ENCODE measurements at places on chromosomes 12 and 14. TPM values are rescaled to one million over a fixed set of nuclear protein-coding genes. Genes with fewer than 3 reads are reported as not detected.

The GOLT1B gene
- polyA plus RNA-seq = 24.3 TPM

The TEX52 gene
- not detected for polyA plus RNA-seq

The PPM1H gene
- 11.4 TPM for polyA plus RNA-seq

The SYCP3 gene
- 1.5 TPM for polyA plus RNA-seq

The ADGRD1 gene
- not detected for polyA plus RNA-seq

The CRIP1 gene
- 13.2 TPM for polyA plus RNA-seq

The OSGEP gene
- polyA plus RNA-seq = 29.0 TPM

The ASPG gene
- 1.1 TPM for polyA plus RNA-seq

The RFX4 gene
- polyA plus RNA-seq = 0.49 TPM

The INHBE gene
- polyA plus RNA-seq = 7.4 TPM

The RTL1 gene
- not detected for polyA plus RNA-seq

The MOAP1 gene
- 8.6 TPM for polyA plus RNA-seq

The KITLG gene
- 2.5 TPM for polyA plus RNA-seq

The C12orf60 gene
- 1.3 TPM for polyA plus RNA-seq

The ALG10B gene
- 0.44 TPM for polyA plus RNA-seq

The CCDC38 gene
- not detected for polyA plus RNA-seq

The FGF23 gene
- polyA plus RNA-seq = 0.19 TPM

The FAM186B gene
- 0.21 TPM for polyA plus RNA-seq

The OVCH1 gene
- polyA plus RNA-seq = not detected

The PPP1R1A gene
- polyA plus RNA-seq = 26.6 TPM

The TAS2R30 gene
- polyA plus RNA-seq = 0.80 TPM

The NINJ2 gene
- 2.6 TPM for polyA plus RNA-seq

The PRIM1 gene
- 65.6 TPM for polyA plus RNA-seq

The RASAL1 gene
- 2.7 TPM for polyA plus RNA-seq

The CCDC92 gene
- 0.37 TPM for polyA plus RNA-seq

The TTC7B gene
- 10.1 TPM for polyA plus RNA-seq

The MYF6 gene
- not detected for polyA plus RNA-seq

The ZNF385A gene
- polyA plus RNA-seq = 19.6 TPM

The CYP46A1 gene
- 0.47 TPM for polyA plus RNA-seq

The KRT72 gene
- polyA plus RNA-seq = not detected

The POTEG gene
- not detected for polyA plus RNA-seq
